Activated naive CD4-positive, alpha-beta T cell (primary cell): ENCODE measurements at places on chromosomes 2 and 18.

GRCh38 chr2:196846295-196846694, 37.1 kb upstream of the C2orf66 start:
- no peak for DNase-seq

GRCh38 chr2:72788756-72789155, 37.1 kb downstream of the EXOC6B start:
- no peak for DNase-seq

GRCh38 chr2:219440388-219441256, 6.0 kb downstream of the SPEG start:
- no peak for DNase-seq

GRCh38 chr2:181264001-181264400, 193.2 kb upstream of the ITGA4 start:
- DNase-seq: no peak

- DNase-seq: no peak
Observed at GRCh38 chr2:11286749-11287148, 57.7 kb downstream of the ROCK2 start.

GRCh38 chr2:214277880-214278279, 133.0 kb upstream of the VWC2L start:
- DNase-seq: no peak

- no peak for DNase-seq
Observed at GRCh38 chr2:42886921-42887320, 94.5 kb upstream of the HAAO start.

DNA sequence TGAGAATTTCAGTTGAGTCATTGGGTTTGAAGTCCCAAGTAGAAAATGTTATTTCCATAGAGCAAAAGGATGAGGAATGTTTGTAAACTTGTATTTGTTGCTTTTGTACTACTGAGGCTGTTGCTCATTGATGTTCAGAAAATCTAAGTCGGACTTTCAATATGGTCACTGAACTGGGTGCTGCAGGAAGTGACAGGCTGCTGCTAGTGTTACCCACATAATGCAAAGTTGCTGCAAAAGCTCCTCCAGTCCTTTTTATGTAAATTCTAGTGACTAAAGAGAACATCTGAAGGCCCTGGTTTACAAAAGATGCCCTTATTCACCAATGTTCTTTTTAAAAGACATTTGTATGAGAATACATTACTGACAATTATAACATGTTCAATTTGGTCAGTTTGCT, 131.1 kb upstream of the FAM98A start:
- DNase-seq: no peak

DNA sequence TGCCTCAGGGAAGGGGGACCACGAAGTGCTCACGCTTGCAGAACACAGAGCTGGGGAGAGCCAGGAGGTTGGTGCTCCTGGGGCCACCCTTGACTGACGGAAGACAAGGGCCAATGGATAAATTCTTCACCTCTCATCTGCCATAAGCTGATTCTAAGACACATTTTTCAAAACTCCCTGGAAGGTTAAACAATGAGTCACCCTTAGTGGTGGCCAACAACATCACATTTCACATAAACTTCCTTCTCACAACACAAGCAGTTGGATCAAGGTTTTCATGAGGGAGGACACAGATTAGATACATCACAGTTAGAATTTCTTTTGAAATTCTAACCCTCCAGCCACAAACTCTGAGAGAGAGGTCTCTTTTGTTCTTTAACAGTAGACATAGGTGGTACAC, 713.6 kb upstream of the POU3F3 start:
- DNase-seq: no peak

- DNase-seq: no peak
Observed at GRCh38 chr2:31710121-31710520, 129.4 kb upstream of the SRD5A2 start.

DNA sequence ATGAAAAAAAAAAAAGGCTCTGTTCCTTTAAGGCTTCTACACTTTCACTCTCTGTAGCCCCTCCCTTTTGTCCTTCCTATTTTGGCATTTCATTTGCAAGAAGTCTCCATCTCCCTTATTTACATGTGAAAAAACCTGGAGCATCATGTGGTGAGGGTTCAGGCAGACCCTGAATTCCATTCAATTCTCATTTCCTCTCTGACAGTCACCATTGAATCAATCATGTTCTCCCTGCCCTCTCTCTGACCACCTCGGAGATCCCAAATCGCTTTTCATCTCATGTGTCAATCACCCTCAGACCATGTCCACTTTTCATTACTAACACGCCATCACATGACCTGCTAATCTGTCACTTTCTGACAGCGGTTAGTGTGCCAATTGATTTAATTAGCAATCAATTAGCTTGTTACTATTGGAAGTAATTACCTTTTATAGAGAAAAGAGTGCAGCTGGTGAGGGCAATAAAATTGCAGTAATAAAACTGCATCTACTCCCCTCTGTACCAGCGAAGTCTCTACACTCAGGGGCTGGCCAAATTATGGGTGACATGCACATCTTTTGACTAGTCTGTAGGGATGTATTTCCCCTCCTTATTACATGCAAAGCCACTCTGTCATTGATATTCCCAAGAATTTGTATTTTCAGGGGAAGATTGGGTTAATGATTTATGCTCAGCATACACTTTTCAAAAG, 317.4 kb downstream of the EN1 start:
- DNase-seq: no peak

- no peak for DNase-seq
Observed at GRCh38 chr18:32730068-32730467, 42.8 kb downstream of the KLHL14 start.

- no peak for DNase-seq
Observed at GRCh38 chr18:44723411-44723810, 42.7 kb downstream of the SETBP1 start.

- DNase-seq: no peak
Observed at GRCh38 chr2:127683757-127684156, 8.4 kb upstream of the LIMS2 start.

GRCh38 chr18:158128-159036, at the start of gene USP14:
TSS of gene USP14 (plus strand) at chr18:158557. CDS start at chr18:158699, 142 bp downstream.
- DNase-seq: peak; percentile 90

DNA sequence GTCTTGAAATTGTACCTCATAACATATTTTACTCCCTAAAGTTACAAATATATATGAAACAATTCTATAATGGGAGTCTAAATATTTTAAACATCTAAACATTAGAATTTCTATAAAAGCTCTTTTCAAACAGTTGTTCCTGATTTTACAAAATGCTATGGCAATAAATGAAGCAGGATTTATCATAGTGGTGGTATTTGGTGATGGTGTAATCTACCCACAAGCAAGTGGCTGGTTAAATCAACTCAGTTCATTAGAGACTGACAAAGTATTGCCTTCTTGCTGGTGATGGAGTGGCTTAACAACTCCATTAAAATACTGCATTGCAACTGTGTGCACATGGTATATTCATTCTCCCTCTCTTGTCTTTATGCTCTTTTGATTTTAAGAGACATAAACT, 138.9 kb downstream of the PMAIP1 start:
- DNase-seq: no peak

DNA sequence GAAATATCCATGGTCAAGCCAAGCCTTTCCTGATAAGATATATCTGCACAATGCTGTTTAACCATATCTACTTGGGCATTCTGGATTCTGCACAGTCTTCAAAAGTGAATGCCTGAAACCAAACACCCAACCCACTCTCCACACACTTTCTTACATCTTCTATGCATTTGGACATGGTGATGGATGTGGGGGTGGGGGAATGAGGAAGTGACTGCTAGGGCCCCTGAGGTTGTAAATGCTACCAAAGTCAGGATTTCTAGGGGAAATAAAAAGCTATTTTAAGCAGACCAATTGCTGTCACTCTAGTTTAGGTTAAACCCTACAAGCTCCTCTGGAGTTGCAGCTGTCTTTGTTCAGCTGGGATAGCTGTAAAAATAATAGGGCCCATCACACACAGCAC, 26.7 kb upstream of the TGFA start:
- DNase-seq: no peak

DNA sequence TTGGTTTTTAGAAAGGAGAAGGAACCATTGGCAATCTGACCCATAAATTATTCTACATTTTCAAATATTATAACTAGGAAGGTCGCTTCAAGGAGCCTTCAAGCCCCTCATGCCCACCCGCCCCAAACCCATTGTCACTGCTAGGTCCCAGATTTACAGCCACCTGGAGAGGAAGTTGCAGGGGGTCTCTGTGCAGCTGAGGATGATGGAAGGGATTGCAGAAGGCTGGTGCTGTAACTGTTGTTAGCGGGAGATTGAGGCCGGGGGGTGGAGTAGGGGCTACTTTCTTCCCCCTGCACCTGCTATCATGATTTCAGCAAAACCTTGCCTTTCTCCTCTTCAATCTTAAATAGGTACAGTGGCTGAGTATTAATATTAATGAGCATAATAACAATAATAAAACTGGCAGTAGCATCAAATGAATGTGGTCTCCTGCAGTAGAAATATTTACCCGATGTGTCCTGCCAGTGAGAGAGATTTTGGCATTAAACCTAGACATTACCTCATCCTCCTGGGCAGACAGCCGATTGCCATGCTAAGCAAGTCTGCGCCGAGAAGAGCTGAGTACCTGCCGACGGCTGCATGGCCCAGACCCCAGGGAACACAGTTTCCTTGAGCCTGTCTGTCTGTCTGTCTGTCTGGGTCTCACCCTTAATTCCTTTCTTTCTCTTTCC, 225.4 kb downstream of the FAM210A start:
- DNase-seq: no peak

DNA sequence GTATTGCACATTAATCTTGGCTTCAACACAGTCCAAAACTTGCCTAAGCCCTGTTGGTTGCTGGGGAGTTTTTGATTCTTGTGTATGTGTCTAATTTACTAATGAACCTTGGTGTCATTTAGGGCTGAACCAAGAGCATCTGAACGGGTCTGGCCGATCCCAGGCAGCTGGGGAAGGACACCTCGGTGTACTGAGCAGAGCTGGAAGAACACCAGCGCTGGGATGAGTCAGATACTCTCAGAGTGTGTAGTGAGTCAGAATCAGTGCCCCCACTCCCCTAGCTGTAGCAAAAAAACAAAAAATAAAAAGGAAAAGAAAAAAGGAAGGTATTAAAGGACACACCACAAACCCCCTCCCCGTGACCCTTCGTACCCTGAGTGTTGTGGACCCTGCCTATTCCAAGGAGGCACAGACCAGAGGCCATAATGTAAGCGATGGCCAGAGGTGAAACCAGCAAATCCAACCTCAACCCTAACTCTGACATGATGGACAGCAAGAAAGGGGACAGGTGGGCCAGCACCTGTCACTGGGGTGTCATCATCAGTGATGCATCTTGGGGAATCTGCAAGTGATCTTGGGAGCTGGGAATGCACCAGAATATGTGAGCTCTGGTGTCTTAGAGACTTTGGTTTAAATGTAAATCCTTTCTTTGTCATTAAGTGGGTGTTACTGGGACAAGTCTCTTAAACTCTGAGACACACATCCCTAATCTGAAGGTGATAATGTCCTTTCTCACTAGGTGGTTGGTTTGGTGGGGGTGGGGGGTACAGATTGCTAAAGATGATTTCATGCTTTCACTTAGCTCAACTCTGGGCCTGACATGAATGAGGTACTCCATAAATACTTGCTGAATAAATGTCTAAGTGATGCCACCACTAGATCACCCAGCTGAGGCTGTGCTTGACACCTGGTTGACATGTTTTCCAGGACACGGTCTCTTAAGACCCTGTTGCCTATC, 34.2 kb upstream of the NCOA1 start:
- no peak for DNase-seq

DNA sequence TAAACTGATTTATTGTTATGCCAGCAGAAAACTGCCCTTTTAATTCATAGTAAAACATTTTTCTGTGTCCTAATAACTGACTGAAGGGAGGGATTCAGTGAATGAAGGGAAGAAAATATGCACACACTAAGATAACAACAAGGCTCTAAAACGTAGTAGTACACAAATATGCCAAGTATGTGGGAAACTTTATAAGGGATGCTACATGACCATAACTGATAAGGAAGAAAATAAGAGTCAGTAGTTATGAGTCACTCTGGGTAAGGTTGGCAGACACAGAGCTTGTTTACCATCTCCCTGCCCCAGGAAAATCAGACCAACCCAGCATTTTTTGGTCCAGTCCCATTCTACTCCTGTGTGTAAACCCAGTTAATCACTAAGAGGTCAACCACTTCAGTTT, 124.2 kb downstream of the RPRM start:
- DNase-seq: no peak

- DNase-seq: no peak
Observed at GRCh38 chr2:187574969-187575750, 20.9 kb upstream of the TFPI start.
